RPMI7951 (cell line): ENCODE measurements at places on chromosomes 13 and 19. TPM values are rescaled to one million over a fixed set of nuclear protein-coding genes. Genes with fewer than 3 reads are reported as not detected.

LRRC4B gene
- total RNA-seq: not detected in 2 replicates

LGALS7 gene
- not detected in 2 replicates for total RNA-seq

ZNF304 gene
- 9.9 and 11.7 TPM in 2 replicates for total RNA-seq

SRRM5 gene
- 0.10 and 0.12 TPM in 2 replicates for total RNA-seq

HSD11B1L gene
- 9.5 and 22.4 TPM in 2 replicates for total RNA-seq

NKPD1 gene
- total RNA-seq: 0.12 and 0.20 TPM in 2 replicates

NANOS3 gene
- 1.3 TPM in 1 of 2 replicates, not detected in the other for total RNA-seq

ADPRHL1 gene
- total RNA-seq: 0.29 TPM in 1 of 2 replicates, not detected in the other

ZNF888 gene
- total RNA-seq: 4.6 and 5.6 TPM in 2 replicates

GAS6 gene
- total RNA-seq: 91.2 and 119 TPM in 2 replicates

CCDC106 gene
- total RNA-seq: 3.7 and 5.7 TPM in 2 replicates

GRCh38 chr19:7450243-7451223 lies 38.3 kb downstream of the PEX11G start:
- DNase-seq: peak; percentile 18

DNA sequence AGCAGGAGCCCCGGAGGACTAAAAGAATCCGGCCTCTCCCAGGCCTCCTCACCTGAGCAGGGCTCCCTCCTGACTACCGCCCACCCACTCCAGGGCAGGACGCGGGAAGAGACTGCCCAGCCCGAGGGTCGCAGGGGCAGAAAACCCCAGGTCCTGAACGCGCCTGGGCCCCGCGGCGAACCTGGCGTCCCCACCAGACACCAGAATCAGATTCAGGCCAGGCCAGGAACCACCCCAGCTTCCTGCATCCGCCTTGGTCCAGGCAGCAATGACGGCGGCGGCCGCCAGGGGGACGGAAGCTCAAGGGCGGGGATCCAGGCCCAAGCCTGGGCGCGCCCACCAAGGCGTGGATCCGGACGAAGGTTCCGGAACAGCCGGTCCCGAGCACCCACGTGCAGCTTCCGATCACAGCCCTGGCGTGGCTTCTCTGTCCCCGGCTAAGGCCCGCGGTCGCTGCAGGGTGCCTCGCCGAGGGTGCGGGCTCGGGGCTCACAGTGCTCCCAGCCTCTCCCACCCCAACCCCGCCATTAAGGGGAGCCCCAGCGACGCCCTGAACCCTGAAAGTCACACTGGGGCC lies 3.6 kb downstream of the LGALS7 start:
- DNase-seq: peak; percentile 47

- DNase-seq: peak; percentile 5
Observed at GRCh38 chr13:32829269-32829668, 187.0 kb upstream of the KL start.

GRCh38 chr19:46295401-46296201 lies 1.2 kb upstream of the HIF3A start:
- DNase-seq: no peak

- DNase-seq: no peak
Observed at GRCh38 chr13:51562011-51562671, 22.1 kb upstream of the WDFY2 start.

DNA sequence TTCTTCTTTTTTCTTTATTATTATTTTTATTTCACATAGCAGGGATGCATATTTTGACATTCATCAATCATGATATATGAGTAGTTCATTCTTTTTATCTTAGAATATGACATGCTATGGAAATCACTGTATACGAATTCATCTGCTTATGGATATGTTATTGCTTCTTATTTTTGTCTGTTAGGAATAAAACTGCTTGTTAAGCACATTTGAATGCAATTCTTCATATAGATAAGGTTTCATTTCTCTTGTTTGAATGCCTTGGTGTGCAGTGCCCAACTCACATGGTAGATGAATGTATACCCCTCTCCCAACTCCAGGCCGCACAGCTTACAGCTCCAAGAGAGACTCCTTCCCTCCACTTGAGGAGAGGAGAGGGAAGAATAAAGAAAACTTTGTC lies 11.3 kb downstream of the ZNF776 start:
- no peak for DNase-seq

GRCh38 chr19:27828829-27829228 lies 1384.1 kb downstream of the UQCRFS1 start:
- no peak for DNase-seq

- peak; percentile 69 for DNase-seq
Observed at GRCh38 chr19:45693106-45693788, 781 bp downstream of the QPCTL start.

- no peak for DNase-seq
Observed at GRCh38 chr13:75214846-75215245, 267.1 kb downstream of the TBC1D4 start.

DNA sequence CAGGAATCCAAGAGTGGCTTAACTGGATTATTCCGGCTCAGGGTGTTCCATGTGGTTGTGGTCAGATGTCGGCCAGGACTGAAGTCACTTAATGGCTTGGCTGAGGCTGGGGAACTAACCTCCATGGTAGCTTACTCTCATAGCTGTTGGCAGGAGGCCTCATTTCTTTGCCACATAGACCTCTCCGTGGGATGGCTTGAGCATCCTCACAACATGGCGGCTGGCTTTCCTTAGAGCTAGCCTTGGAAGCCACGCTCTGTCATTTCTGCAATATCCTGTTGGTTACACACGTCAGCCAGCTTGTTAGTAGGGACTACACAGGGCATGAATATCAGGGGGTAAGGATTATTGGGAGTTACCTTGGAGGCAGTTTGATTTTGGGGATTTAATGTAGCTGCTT lies 5.1 kb downstream of the CRX start:
- no peak for DNase-seq

GRCh38 chr19:16198370-16198651 lies 600 bp downstream of the AP1M1 start:
- DNase-seq: no peak

DNA sequence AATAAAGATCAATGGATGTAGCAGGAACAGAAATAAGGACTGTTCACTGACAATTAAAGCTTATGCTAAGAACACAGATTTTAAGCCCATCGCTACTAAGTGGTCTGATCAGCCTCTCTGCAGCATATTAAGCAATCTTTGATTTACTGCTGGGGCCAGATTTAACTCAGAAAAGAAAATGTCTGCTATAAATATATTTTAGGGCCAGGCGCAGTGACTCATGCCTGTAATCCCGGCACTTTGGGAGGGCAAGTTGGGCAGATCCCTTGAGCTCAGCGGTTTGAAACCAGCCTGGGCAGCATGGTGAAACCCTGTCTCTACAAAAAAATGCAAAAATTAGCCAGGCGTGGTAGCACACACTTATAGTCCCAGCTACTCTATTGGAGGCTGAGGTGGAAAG lies 43.0 kb downstream of the METTL21C start:
- DNase-seq: peak; percentile 41

DNA sequence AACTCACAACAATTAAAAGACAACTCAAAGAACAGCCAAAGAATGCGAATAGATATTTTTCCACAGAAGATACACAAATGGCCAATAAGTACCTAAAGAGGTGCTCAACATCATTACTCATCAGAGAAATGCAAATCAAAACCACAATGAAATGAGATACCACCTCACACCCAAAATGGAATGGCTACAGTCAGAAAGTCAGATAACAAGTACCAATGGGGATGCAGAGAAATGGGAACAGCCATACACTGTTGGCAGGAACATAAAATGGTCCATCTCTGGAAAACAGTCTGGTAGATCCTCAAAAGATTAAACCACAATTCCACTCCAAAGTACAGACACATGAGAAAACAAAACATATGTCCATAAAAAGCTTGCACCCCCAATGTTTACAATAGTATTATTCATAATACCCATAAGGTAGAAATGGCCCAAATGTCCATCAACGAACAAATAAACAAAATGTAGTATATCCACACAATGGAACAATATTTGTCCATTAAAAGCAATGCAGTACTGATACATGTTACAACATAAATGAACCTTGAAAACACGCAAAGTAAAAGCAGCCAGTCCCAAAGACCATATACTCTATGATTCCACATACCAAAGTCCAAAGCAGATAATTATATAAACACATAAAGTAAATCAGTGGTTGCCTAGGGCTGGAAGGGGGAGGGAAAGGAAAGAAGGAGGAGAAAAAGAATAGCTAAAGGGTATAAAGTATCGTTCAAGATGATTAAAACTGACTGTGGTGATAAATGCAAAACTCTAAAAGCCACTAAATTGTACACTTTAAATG lies 19.6 kb downstream of the USP12 start:
- DNase-seq: peak; percentile 8

DNA sequence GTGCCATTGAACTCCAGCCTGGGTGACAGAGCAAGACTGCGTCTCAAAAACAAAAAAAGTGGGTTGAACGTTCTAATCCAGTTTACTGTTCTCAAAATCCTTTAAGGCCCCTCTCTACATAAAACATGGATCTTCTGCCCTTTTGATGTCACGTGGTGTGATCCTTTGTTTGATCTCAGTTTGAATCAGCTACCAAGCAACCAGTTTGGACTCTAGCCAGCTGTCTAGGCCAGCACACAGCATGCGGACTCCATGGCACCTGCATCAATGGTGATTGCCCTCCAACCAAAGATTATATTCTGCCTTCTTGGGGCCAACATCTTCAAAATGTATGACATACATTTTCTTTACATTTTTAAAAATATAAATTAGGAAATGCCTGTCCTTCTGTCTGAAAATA lies 365.4 kb downstream of the NDFIP2 start:
- DNase-seq: no peak

GRCh38 chr19:2561895-2562294 lies 86.0 kb downstream of the GADD45B start:
- no peak for DNase-seq

GRCh38 chr13:41413872-41414271 lies 43.5 kb upstream of the RGCC start:
- no peak for DNase-seq
